ENCODE measurements at places on chromosomes 12 and 14.

GRCh38 chr12:113420996-113421595 is 1.1 kb upstream of the SDSL start:
- DNase-seq, result no peak

DNA sequence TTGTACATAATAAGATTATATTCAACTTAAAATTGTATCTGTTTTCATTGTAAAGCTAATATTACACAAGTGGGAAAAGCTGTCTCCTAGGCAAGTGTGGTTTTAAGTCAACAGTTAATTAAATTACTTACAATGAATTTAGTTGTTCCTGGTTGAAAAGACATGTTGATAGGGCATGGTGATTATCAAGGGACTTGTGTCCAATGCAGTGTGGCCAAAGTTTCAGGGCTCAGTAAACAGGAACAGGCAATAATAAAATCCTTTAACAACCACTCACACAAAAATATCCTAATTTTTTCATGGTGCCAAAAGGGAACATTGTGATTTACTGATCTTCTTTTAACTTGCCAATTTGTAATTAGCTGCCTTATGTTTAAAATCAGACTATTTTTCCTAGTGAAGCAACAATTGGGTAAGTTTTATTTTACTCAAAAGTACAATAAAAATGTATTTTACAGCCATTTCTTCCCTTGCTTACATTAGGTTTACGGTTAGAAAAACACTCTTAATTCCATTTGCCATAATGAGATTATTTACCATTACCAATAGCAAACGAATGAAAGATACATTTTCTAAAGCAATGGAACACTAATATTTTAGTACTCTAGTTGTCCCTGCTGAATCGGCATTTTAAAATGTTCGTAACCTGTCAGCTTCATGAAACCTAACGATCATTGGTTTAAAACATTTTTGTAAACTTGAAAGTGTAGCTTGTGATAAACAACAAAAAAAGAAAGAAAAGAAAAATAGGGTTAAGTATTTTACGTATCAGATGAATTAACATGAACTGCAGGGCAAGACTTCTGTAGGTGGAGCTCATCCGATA is 1.8 kb upstream of the WNK1 start:
- DNase-seq, result no peak

- DNase-seq, result no peak
These were observed 65.8 kb downstream of the PPP2R5C start for GRCh38 chr14:101827286-101827685.

DNA sequence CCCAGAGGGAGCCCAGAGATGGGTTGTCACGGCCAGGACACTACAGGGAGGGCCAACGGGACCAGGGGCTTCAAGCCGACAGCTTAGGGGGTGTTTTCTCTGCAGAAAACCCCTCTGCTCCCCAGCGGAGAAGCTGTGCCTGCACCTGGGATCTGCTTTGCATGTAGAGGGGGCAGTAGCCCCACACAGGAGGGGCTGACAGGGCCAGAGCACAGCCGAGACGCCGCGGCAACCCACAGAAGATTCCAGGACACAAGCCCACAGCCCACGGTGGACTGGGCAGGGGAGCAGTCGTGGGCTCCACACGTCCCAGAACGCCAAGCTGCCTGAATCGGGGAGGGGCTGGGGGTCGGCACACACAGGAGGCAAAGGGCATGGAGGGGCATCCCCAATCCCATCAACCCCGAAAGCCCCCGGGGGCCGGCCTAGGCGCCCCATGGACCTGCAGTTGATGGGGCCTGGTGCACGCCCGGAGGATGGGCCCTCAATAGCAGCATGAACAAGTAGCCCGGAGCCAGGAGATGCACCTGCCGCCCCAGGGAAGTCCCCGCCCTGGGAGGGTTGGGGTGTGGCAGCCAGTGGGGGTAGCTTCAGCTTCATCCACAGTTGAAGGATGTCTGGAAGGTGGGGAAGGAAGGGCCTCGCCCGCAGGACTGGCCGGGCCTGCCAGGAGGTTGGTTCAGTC is 30.5 kb upstream of the TMEM179 start:
- no peak for DNase-seq

DNA sequence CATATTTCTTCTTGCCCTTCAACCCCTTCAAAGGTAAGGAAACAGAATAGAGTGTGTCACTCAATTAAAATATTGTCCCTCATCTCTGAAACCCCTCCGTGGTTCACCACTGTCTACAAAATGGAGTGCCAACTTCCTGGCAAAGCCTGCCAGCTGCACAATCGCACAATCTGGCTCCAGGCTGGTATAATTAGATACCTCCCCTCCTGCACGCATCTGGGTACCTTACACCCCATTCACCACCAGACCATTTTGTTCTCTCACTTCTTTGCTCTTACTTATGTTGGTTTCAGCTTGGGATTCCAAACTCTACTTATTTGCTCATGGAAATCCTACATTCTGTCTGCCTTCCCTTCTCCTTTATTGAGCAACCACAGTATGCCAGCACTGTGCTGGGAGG is 314.9 kb downstream of the NUAK1 start:
- DNase-seq, result no peak

DNA sequence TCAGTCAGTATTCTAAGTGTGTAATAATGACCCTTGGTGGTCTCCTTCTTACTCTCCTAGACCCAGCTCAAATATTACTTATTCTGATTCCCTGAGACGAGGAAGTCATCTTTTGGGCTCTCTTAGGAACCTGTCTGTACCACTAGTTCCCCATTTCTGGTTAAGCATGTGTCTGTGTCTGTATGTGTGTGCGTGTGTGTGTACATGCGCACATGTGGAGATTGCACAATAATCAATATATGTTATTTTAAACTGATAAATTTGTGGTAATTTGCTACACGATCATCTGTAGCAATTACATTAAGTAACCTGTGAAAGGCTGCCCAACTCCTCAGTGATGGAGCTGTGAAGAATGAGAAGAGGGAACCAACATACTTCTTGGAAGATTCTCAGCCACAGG is 132.2 kb downstream of the ASCL4 start:
- no peak for DNase-seq

- no peak for DNase-seq
These were observed 130.7 kb downstream of the NTF3 start for GRCh38 chr12:5562581-5562980.

- no peak for DNase-seq
These were observed 159.4 kb downstream of the TSPAN9 start for GRCh38 chr12:3236345-3237187.

- DNase-seq, result no peak
These were observed 50.4 kb downstream of the AK7 start for GRCh38 chr14:96442355-96442754.

DNA sequence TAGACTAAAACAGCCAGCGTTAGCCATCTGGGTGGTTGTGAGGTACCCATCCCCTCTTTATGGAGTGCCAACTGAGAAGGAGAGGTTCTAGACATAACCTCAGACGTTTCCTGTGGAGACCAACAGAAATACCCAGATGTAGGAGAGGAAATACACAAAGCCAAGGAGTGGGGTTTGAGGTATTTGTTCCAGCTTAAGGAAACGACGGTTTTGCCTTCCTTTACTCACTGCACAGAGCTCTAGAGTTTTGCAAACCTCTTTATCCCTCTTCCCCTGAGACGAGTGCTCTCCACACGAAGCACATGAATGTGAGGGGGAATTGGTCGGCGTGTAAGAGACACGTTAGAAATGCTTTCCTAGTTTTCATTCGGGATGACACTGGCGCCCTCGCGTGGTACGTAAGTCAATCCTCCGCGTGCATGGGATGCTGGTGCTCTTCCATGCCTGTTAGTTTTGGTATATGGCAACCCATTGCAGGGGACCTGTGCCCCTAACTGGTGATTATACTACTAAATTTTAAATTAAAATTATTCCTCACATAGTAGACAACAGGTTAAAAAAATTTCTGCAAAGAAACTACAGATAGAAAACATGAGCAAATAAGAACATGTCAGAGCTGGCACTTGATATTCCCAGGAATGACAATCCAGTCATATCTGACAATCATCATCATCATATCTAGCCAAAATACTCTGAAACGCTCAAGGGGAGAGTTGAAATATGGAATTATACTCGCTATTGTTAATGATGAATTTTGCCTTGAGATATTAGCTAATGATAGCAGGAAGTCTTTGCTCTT is 121.7 kb downstream of the PPM1H start:
- no peak for DNase-seq

DNA sequence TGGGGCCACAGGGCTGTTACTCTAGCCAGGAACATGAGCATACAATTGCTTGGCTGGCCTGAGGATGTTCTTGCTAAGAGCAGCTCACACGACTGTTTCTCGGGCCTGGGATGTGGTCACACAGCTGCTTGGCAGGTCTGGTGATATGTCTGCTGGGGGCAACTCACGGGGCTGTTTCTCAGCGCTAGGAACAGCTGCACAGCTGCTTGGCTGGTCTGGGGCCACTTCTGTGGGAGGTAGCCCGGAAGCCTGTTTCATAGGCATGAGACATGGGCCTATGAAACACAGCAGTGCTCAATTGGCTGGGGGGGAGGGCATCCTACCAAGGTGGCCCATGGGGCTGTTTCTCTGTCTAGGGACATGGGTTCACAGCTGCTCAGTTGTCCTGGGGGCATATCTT is 73.4 kb upstream of the DDHD1 start:
- no peak for DNase-seq

GRCh38 chr14:28542040-28542439 is 224.5 kb upstream of the FOXG1 start:
- DNase-seq, result no peak

GRCh38 chr12:68762691-68763090 is 16.7 kb downstream of the SLC35E3 start:
- no peak for DNase-seq

DNA sequence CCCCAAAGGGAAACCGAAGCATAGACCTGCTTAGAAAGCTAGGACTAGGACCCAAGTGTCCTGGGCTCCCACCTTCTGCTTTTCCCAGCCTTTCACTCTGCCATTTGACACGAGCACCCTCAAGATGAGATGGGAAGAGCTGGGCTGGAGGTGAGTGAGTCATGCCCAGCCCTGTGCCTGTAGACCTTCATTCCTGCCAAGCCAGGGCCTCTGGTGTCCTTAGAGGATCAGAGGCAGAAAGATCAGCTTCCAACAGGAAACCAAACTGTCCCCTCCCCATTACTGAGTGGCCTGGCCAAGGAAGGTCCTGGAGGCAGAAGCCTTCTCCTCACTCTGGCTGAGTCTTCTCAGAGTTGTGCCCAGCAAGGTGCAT is 3.5 kb downstream of the TMEM63C start:
- no peak for DNase-seq

- DNase-seq, result no peak
These were observed 1.3 kb upstream of the OR4E2 start for GRCh38 chr14:21652209-21652808.

DNA sequence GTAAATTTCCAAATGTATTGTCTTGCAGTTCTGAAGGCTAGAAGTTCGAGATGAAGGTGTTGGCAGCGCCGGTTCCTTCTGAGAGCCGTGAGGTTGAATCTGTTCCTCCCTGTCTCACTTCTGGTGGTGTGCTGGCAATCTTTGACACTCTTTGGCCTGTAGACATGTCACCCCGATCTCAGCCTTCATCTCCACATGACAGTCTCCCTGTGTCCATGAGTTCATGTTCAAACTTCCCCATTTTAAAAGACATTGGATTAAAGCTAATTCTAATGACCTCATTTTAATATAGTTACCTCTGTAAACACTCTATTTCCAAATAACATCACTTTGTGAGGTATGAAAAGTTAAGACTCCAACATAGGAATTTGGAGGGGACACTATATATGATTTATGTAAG is 4.1 kb upstream of the RBM19 start:
- DNase-seq, result no peak

GRCh38 chr12:105575235-105575634 is 244.7 kb downstream of the C12orf75 start:
- no peak for DNase-seq

- no peak for DNase-seq
These were observed 449.5 kb downstream of the BCAT1 start for GRCh38 chr12:24499151-24500146.

- no peak for DNase-seq
These were observed 710.2 kb downstream of the TRHDE start for GRCh38 chr12:72982356-72982755.

DNA sequence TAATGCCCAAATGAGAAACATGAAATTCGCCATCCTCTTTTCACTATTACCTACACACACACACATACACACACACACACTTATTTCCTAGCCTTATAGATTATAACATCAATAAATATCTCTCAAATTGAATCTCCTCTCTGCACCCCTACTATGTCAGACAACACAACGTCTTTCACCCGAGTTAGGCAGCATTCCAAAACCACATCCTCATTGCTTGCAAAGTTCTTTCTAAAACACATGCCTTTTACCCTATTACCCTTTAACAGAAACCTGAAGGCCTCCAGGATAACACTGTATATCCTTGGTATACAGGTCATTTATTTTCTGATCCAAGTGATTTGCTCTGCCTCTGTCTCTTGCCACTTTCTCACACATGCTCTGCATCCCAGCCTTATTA is 56.3 kb downstream of the KCNH5 start:
- DNase-seq, result no peak

- DNase-seq, result no peak
These were observed 45.4 kb downstream of the JAG2 start for GRCh38 chr14:105123064-105123665.

DNA sequence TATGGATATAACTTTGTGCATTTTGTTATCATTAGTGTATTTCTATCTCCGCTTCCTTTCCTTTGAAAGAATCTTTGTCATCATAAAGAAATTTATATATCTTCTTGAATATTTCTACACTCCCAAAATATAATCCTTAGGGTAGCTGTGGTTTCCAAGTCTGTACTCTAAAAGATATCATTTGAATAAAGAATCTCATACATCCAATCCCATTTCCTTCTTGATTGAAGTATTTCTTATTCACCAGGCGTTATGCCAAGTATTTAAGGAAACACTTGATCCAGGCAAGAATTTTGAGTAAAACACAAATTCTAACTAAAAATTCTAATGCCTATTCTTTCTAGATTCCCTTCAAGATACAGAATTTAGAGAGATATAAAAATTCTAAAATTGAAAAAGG is 821.8 kb downstream of the GALC start:
- DNase-seq, result no peak

GRCh38 chr12:95126736-95127135 is 53.3 kb upstream of the NR2C1 start:
- no peak for DNase-seq

DNA sequence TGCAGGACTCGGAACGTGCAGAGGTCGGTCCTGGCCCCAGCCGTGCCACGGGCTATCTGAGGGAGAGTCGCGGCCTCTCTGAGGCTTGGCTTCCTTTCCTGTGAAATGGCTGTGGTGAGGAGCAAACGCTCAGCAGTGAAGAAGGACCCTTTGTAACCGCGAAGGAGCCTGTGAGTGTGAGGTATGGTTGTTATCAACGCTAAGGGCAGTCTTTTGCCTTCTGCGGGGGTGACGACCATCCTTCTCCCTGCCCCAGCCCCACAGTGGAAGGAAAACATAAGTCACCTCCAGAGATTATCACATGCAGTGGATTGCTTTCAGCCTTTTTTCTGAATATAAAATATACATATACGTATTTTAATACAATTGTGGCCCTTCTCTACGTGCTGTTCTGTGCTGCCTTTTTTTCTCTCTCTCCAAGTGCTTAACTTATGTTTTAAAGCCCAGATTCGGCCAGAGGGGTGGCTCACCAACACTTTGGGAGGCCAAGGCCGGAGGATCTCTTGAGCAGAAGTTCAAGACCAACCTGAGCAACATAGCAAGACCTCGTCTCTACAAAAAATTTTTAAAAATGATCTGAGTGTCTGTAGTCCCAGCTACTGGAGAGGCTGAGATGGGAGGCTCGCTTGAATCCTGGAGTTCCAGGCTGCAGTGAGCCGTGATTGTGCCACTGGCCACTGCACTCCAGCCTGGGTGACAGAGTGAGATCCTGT is 17.4 kb downstream of the TAMALIN start:
- no peak for DNase-seq

GRCh38 chr14:32417956-32418552 is 89.0 kb downstream of the AKAP6 start:
- no peak for DNase-seq
